Lower leg skin (tissue), 4 donors: ENCODE measurements at places on chromosomes 11 and 22. TPM values are rescaled to one million over a fixed set of nuclear protein-coding genes. Genes with fewer than 3 reads are reported as not detected.

- no peak for DNase-seq
Observed at GRCh38 chr11:66762088-66762487, 33.1 kb upstream of the SPTBN2 start.

GRCh38 chr11:24890426-24890825 lies 393.6 kb downstream of the LUZP2 start:
- no peak for DNase-seq

DNA sequence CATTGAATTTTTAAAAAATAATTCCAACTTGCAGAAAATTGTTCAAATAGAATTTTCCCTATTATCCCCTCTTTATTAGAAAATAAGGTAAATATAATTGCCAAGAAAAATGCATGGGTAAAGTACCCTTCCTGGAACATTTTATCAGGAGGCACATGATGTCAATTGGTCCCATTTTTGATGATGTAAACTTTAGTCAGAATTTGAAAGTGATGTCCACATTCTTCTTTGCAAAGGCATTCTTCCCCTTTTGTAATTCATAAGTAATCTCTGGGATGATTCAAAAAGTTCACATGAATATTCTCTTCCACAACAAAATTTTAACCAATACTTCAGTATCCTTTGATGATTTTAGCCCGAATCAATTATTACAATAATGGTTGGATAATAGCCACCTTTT lies 86.9 kb upstream of the ANO3 start:
- DNase-seq: no peak

DNA sequence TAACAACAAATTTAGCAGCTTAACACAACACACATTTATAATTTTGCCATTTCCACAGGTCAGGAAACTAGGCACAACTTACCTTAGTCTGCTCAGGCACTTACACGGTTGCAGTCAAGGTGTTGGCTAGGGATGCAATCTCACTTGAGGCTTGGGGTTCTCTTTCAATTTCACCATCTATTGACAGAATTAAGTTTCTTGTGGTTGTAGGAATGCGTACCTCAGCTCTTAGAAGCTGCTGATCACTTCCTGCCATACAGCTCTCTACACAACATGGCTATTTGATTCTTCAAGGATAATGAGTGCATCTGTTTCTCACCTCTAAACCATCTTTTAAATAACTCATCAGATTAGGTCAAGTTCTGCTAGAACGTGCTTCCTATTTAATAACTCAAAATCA lies 968.1 kb downstream of the LRRC4C start:
- DNase-seq: no peak

- no peak for DNase-seq
Observed at GRCh38 chr11:16738947-16739815, 734 bp downstream of the C11orf58 start.

GRCh38 chr11:33317662-33318061 lies 60.5 kb downstream of the HIPK3 start:
- no peak for DNase-seq

- DNase-seq: no peak
Observed at GRCh38 chr11:86089659-86090058, 20.8 kb upstream of the PICALM start.

- no peak for DNase-seq
Observed at GRCh38 chr11:121057922-121058321, 34.0 kb downstream of the TBCEL start.

DNA sequence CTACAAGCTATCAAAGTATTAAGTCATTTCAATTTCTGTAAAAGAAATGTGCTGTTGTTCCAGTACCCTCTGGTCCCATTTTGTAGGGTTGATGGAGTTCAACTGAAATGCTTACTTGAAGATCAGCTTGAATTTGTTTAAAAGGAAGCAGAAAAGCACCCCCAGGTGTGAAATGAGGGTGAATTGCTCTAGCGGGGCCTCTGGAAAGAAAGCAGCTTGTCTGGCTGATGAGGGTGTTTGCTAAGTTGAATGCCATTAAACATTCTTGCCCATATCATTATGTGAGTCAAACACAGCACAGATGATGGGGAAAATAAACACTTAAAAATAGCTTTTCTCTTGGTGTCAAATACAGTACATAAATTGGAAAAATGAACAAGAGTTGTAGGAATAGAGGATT lies 280.3 kb downstream of the RAB38 start:
- no peak for DNase-seq

GRCh38 chr22:46639843-46640242 lies 19.7 kb downstream of the GRAMD4 start:
- no peak for DNase-seq

DNA sequence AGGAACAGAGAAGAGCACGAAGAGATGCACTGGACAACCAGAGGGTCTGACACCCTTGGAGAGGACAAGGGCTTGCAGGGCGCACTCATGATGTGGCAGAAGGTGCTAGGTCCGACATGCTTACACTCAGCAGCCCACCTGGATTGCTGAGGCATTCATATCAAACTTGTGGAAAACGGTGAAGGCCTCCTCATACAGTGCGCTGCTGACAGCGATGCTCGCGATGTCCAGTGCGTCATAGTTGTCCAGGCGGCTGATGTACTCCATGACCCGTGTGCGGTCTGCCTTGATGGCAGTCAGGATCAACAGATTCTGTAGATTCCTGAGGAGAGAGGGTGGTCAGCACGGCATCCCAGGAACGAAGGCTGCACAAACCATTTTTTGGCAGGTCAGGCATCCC lies 31.7 kb upstream of the SLC25A1 start:
- DNase-seq: no peak

- no peak for DNase-seq
Observed at GRCh38 chr22:26612652-26613051, 5.2 kb downstream of the CRYBB1 start.

GRCh38 chr22:36823186-36823839 lies 6.5 kb upstream of the PVALB start:
- DNase-seq: no peak

GRCh38 chr11:13118194-13118593 lies 109.1 kb downstream of the RASSF10 start:
- no peak for DNase-seq

DNA sequence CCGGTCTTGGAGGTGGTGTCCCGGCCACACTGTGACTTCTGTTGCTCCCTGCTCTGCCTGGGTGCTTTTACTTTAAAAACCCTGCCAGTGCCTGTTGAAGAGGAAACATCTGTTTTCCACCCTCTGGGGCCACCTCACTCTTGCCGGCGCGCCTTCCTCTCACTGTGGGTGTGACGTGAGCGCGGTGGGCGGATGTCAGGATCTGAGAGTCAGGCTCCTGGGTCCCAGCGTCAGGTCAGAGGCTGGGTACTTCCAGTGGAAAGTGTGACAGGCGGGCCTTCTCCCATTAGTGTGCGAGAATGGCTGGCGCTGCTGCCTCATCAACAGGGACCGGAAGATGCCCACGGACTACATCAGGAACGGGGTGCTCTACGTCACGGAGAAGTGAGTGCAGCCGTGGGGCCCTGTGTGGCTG lies 54.2 kb downstream of the GRAMD4 start:
- peak; percentile 95 for DNase-seq

GRCh38 chr11:57801183-57801485 lies 39.5 kb downstream of the CTNND1 start:
- DNase-seq: no peak

The TECTA gene
- 1.2 TPM for total RNA-seq

The MED15 gene
- total RNA-seq: 48.7 TPM

The MYO7A gene
- total RNA-seq: 1.4 TPM

The MS4A7 gene
- 3.1 TPM for total RNA-seq

The ZC3H12C gene
- total RNA-seq: 15.3 TPM

The NCF4 gene
- total RNA-seq: 2.6 TPM

The CARD16 gene
- 4.2 TPM for total RNA-seq

The DDIAS gene
- 2.4 TPM for total RNA-seq

The GGA1 gene
- 51.3 TPM for total RNA-seq

The GTSE1 gene
- total RNA-seq: 1.5 TPM

The SMC1B gene
- not detected for total RNA-seq

The POLD3 gene
- total RNA-seq: 9.9 TPM

The POU2AF2 gene
- total RNA-seq: not detected

The DYNC2H1 gene
- 15.6 TPM for total RNA-seq

The NXPE2 gene
- 0.42 TPM for total RNA-seq

The CNIH2 gene
- 3.2 TPM for total RNA-seq

The FAT3 gene
- 0.30 TPM for total RNA-seq

The HMGXB4 gene
- 28.3 TPM for total RNA-seq
